Caudate nucleus (tissue), 63 donors: ENCODE measurements at places on chromosomes 5 and 9.

DNA sequence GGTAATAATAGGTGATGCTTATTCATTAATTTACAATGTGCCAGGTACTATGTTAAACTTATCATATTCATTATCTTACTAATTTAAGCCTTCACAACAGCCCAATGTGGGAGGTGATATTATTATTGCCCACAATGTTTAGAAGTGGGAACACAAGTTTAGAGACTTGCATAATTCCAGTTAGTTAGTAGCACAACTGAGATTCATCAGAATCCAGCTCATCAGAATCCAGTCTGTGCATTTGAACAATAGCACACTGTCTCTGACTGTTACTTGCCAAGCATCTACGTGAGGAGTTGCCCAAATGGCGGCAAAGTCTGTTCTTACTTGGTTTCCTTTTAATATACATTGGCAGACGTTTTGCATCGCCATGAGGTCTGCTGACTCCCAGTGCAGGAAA is 110.9 kb upstream of the BASP1 start:
- no peak for DNase-seq

DNA sequence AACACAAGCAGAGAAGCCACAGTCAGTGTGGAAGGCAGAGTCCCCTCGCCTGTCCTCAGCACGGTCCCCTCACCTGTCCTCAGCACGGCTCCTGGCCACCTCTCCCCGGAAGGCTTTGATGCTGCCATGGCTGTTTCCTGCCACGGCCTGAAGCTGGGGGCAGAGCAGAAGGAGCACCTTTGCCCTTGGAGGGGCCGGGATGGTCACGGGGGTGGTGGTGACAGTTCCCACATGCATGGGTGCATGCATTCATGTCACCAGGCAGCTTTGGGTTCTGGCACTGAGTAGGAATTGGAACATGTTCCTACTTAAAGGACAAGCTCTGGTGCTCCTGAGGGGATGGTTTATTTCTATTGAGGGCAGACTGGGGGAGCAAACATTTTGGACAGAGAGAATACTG is 57.8 kb upstream of the PHYKPL start:
- no peak for DNase-seq

DNA sequence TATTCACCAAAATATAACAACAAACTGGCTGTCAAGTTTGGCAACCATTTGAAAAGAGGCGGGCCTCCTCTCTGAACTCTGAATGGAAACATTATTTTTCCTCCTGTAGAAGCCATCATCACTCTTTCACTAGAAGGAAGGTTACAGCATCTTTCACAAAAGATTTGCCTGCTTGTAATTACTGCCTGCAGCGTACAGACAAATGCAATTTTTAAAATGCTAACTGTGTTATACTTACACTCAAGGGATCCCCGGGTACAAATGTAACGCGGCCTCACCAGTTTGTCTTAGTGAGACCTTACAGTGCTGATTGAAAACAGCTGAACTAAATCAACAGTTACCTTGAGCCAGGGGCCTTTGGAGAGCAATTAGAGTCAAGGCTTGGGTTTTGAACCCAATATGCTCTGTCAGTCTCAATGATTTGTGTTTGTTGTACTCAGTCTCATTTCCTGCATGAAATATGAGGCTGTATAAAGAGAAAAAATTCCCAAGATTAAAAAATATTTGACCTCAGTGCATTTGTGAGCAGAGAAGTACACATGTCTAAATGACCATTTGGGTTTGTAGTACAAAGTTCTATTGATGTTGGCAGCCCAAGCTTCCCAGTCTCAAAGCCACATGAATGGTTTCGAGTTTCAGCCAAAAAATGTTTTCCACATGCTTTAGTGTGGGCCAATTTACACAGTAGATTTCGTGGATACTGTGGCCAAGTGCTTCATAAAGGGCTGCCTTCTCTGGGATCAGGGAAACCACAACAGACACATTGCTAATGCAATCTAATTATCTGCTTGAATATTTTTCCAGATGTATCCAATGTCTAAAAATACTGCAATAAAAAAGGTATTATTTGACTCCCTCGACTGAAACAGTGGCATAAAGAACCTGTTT is 500.0 kb downstream of the SPATA31D1 start:
- DNase-seq = no peak

GRCh38 chr9:78918976-78919375 is 622.1 kb downstream of the PSAT1 start:
- DNase-seq = no peak

DNA sequence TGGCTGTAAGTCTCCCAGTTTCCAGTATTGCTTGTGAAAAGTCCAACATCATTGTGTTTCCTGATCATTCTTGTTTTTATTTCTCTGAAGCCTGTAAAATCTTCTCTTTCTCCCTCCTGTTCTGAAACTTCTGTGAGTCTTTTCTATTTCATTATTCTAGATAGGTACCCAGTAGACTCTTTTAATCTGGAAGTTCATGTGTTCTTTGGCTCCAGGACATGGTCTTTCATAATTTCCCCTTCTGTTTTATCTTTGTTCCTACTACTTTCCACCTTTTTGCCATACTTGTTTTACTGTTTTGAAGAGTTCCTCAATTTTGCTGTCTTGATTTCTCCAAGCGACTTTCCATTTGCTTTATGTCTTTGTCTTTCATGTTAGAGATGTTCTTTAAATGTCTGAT is 168.1 kb downstream of the APBA1 start:
- DNase-seq = no peak

DNA sequence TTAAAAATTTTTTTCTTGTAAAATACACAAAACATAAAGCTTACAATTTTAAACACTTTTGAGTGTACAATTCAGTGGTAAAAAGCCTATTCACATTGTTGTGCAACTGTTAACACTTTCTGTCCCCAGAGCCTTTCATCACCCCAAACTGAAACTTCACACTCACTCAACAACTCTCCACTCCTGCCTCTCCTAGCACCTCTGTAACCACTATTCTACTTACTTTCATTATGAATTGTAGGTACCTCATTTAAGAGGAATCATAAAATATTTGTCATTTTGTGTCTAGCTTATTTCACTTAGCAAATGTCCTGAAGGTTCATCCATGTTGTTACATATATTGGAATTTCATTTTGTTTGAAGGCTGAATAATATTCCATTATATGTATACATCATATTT is 4.3 kb upstream of the ZNF510 start:
- DNase-seq = no peak

- DNase-seq = peak; percentile 18
Measured at GRCh38 chr5:145936401-145937131, at the start of gene SH3RF2. Gene SH3RF2, plus strand, starts transcription at chr5:145936578. Its CDS starts 1,351 bp downstream, at chr5:145937929.

DNA sequence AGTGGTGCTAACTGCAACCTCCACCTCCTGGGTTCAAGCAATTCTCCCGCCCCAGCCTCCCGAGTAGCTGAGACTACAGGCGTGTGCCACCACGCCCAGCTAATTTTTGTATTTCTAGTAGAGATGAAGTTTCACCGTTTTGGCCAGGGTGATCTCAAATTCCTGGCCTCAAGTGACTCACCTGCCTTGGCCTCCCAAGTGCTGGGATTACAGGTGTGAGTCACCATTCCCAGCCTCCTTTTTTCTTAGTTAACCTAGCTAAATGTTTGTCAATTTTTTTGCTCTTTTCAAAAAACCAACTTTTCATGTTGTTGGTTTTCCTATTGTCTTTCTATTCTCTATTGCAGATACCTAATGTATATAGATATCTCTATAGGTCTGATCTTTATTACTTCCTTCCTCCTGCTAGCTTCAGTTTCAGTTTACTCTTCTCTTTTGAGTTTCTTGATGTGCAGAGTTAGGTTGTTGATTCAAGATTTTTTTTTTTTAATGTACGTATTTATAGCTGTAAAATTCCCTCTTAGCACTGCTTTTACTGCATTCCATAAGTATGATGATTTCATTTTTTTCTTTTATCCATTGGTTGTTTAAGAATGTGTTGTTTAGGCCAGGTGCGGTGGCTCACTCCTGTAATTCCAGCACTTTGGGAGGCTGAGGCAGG is 32.9 kb downstream of the FGD3 start:
- DNase-seq = no peak

- DNase-seq = no peak
Measured at GRCh38 chr5:86841000-86841644, 223.4 kb downstream of the COX7C start.

- DNase-seq = peak; percentile 49
Measured at GRCh38 chr5:155728146-155728856, 598.7 kb upstream of the SGCD start.

GRCh38 chr9:136729144-136729543 is 13.6 kb downstream of the LCN10 start:
- no peak for DNase-seq

DNA sequence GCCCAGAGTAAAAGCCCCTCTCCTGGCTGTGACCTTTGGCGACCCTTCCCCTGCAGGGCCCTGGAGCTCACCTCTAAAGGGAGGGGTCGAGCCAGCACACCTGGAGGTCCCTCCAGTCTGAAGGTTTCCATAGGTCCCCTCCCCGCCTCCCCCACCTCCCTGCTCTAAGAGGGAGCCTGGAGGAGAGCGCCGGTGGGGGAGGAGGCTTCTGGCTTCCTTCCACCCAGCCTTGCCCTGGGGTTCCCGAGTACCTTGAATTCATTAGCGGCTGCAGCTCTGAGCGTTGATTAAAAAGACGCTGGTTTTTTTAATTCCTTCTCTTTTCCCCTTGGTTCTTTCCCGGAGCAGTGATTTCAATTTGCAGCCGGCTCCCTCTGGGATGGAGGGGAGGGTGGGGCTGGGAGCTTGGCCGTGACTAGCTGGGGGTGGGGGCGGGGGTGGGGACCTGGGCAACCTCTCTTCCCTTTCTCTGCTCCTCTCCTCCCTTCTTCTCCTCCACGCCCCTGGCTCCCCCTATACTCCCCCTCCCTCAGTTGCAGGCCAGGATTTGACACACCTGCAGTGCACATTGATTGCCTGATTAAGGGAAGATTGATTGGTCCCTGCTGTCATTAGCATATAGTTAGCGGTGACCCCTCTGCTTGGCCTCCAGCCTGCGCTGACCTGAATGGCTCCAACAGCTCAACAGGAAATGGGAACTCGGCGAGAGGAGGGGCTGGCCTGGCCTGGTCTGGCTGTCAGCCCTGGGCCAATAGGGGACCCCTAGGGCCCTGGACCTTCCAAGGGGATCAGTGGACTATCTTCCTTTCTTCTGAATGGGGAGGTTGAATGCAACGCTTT is 67.5 kb upstream of the RAPGEF1 start:
- DNase-seq = no peak

- DNase-seq = no peak
Measured at GRCh38 chr5:143605403-143606005, 202.0 kb upstream of the NR3C1 start.

GRCh38 chr5:42689391-42689790 is 67.2 kb upstream of the CCDC152 start:
- DNase-seq = no peak

DNA sequence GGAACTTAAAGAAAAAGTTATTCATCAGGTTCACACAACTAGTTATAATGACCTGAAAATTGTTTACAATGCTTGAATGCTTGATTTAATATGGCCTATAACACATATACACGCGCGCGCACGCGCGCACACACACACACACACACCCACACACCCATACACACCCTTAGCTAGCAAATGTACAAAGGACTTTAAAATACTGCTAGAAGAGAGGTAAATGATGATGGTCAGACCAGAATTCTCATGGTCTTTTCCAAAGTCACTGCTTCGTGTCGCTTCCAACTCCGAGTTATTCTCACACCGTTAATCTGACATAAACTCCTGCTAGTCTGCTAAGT is 5.9 kb downstream of the LSM11 start:
- DNase-seq = no peak
